Right renal pelvis (tissue), 4 donors: ENCODE measurements at places on chromosomes 7 and 10. TPM values are rescaled to one million over a fixed set of nuclear protein-coding genes. Genes with fewer than 3 reads are reported as not detected.

- no peak for DNase-seq
These were observed 108.7 kb downstream of the SH2D4B start for GRCh38 chr10:80646366-80646765.

GRCh38 chr7:151437866-151438516 is 1.9 kb downstream of the CRYGN start:
- no peak for DNase-seq

DNA sequence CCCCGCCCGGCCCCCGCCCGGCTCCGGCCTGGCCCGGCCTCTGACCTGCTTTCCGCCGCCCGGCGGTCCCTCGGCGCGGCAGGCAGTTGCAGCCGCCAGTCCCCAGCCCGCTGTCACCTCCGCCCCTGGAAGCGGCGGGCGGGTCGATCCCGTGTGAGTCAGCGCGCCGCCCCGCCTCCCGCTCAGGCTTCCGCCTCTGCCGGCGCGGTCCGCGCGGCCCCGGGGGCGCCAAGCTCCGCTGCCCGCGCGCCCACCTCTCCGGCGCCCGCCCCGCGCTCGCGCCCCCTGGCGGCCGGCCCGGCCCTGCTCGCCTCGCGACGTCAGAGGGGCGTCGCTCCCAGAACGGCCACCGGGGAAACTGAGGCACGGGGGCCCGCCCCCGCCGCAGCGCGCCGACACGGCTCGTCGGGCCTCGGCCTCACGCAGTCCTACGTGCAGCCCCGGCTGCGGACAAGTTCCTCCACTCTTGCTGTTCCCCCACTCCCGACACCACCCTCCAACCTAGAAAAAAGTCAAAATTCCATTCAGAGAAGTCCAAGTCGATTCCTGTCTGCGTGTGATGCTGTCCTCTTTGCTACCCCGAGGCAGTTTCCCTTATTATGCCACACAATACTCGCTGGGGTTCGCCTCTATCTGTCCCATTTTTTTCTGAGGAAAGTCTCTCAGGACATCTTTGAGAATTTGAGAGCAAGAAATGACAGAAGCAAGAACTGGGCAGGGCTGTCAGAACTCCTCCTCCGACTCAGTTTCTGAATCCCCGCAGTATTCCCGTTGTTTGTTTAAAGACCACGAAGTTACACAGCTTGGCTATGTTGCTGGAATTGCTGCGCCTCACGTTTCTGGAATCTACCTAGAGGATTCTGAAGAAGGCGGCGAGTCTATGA is at the start of gene DNMBP:
Gene DNMBP (minus strand): TSS at position 155 of the 884 bp plus-strand sequence. CDS start 37,823 bp downstream, outside the sequence.
- DNase-seq: peak; percentile 79

- no peak for DNase-seq
These were observed 97.7 kb upstream of the CARD11 start for GRCh38 chr7:3141326-3141725.

GRCh38 chr7:96250776-96251361 is 71.0 kb downstream of the SLC25A13 start:
- DNase-seq: no peak

DNA sequence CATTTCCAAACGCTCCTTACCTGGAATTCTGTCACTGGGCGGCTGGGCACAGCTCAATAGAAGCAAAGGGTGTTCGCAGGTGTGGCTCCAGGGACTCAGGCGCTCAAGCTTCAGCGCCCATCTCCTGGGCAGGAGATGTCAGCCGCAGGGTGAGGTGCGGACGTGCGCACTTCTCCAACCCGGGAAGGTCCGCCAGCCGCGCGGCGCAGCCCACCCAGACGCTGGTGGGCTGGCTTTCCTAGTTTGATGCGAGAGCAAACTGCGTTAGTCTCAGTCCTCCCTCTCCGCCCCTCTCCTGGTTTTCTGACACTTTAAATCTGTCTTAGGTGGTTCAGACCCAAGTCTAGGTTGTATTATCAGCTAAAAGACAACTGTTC is 267 bp downstream of the CALCR start:
- DNase-seq: no peak

DNA sequence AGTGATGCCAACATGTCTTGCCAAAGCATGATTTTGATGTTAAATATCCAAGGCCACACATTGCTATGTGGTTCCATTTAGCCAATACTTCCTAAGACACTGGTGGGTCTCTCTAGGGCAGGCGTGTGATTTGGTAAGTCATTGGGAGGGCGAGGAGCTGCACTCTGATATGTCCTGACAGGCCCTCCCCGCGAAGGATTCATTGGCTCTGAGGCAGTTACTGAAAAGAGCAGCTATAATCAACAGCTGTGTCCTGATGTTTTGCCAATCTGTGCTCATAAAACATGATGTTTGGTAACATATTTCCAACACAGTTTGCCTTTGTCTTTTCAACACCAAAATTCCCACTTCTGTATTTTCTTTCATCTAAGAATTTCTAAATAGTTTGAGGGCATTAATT is 646.7 kb downstream of the PARD3 start:
- DNase-seq: no peak

DNA sequence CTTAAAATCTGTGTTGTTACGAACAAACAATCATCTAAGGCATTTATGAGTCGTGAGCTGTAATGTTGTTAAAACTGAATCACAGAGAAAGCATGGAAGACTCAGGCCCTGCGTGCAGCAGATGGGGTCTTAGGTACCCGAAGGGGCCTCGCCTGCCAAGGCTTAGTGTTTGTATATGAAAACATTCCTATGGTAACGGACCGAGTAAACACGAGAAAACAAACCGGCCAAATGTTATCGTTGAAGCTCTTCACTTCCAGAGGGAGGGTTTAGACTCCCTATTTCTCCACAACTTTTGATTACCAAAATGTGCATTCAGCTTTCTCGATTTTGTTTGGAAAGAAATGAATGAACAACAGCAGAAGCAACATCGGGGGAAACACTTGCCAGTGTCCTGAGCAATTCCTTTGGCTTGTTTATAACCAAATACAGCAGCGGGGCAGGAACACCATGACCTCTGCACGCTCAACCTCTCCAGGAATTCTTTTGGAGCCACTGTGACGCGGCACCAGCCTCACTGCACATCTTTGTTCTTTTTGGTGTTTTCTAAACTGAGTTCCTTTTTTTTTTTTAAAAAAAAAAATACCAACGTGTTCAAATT is 121.6 kb upstream of the KLF6 start:
- no peak for DNase-seq

DNA sequence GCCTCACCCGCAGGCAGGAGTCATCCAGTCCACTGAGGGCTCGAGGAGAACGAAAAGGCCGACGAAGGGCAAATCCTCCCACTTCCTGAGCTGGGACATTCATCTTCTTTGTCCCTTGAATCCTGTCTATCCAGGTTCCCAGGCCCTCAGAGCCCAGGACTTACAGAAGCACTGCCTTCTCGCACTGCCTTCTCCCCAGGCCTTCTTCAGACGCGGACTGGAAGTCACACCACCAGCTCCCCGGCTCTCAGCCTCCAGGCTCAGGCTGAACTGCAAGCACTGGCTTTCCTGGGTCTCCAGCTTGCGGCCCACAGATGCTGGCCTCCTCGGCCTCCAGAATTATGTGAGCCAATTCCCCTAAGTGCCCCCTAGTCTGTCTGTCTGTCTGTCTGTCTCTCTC is 6.4 kb upstream of the MMP21 start:
- no peak for DNase-seq

DNA sequence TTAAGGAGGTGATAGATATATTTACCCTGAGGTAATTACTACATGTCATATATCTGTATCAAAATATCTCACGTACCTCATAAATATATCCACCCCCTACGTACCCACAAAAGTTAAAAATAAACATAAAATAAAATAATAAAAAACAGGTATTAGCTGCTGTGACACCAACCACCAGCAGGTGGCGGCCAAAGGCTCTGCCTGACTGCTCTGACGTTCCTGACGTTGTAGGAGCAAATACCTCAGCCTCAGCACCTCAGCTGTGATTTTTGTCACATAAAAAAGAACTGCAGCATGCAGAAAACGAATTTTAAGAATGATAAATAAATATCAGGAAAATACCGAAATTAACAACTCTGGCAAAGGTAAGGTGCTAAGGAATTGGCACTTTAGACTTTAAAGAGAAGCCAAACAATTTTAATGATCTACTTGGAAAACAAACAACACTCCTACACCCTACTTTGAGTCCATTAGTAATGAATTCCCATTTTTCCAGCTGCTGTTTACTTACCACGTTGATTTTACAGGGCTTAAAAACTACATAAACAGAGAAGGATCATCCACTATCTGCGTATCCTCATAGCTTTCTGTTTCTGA is 125.4 kb upstream of the TARP start:
- no peak for DNase-seq

DNA sequence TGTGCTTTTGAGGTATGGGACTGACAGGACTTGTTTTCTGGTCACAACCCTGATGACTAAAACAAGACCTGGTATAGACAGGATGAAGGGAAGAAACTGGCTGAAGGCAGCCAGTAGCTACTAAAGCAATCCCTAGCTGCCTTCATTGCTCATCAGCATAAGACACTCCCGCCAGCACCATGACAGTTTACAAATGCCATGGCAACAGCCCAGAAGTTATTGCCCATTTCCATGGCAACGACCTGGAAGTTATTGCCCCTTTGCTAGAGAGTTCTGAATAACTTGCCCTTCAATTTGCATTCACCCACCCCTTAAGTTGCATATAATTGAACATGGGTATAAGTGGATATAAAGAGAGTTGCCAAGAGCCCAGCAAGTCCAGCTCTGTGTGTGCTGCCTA is 169.6 kb upstream of the FAM171A1 start:
- no peak for DNase-seq

DNA sequence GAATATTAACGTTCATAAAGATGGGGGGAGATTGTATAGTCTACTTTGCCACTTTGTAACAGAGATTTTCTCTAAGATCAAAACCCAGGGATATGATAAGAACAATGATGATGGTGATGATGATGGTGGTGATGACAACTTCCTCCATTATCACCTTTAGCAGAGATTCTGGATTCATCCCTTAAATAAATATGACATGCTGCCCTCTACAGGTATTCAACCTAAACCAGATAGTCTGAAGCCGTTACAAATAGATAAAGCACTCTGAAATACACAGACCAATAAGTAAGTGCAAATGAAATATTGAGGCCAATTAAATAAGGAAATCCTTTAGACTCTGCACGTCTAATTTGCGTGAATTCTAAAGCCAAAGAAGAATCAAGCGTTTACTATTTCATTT is 211.5 kb downstream of the CREB5 start:
- no peak for DNase-seq

Gene SH2D4B
- 0.13 TPM for polyA plus RNA-seq

Gene TCF7L2
- 40.8 TPM for polyA plus RNA-seq

Gene KCND2
- polyA plus RNA-seq: 1.7 TPM

Gene ECHDC3
- polyA plus RNA-seq: 9.4 TPM

Gene ZSWIM8
- 95.0 TPM for polyA plus RNA-seq

Gene PTCD1
- 3.7 TPM for polyA plus RNA-seq

Gene PAPSS2
- 52.9 TPM for polyA plus RNA-seq
